ENCODE measurements at places on chromosomes 11 and 22.

- DNase-seq: no peak
Observed at GRCh38 chr22:46145361-46145851, 4.9 kb upstream of the PPARA start.

- no peak for DNase-seq
Observed at GRCh38 chr22:20615021-20615420, 107.6 kb downstream of the MED15 start.

GRCh38 chr11:123586568-123586967 is 67.9 kb downstream of the SCN3B start:
- DNase-seq: no peak

DNA sequence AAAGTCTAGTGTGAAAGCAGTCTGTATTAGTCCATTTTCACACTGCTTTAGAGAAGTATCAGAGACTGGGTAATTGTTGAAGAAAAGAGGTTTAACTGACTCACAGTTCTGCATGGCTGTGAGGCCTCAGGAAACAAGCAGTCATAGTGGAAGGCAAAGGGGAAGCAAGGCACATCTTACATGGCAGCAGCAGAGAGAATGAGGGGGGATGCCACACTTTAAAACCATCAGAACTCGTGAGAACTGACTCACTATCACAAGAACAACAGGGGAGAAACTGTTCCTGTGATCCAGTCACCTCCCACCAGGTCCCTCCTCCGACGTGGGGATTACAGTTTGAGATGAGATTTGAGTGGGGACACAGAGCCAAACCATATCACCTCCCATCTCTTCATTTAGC is 13.8 kb upstream of the TUBA8 start:
- no peak for DNase-seq

DNA sequence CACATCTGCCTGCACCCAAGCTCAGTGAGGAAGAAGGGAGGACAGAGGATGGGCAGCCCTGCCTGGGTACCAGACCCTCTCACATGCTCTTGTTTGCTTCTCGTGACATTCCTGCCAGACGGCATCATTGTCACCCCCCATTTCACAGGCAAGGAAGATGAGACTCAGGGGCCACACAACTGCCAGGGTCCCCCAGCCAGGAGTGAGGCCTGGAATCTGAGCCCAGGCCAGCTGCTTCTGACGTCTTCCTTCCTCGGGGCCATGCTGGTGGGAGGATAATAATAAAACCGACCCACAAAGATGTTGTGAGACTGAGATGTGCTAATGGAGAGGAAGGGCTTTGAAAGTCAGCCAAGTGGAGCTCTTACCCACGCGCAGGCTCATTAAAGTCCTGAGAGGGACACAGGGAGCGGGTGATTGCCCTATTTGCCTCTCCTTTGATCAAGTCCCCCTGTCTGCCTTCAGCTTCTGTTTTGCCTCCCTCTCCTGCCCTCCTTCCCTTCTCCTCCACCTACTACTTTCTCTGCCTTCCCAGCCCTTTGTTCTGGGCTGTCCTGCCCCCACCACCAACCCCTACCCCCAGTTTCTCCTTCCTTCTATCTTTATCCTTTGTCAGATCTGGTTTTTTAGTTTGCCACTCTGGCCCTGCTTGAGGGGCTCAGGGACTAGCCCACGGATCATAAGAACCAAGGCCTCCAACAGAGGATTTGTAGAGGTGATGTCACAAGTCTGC is 62.7 kb downstream of the MCM5 start:
- no peak for DNase-seq

DNA sequence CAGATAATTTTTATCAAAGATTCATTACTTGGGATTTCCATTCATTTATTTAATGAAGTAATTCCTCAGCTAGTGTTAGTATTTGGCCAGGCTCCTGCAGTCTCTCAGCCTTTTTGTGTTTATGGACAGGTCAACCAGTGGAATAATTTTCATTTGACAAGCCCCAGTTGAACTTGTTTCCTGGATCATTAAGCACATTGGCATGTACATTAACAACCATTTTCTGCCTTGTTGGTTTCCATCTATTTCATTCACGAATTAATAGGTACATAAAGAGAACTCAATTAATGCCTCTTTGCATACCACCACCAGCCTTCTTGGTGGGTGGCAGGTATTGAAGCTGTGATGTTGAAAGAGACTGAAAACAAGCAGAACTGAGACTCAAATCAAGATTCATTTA is 745.2 kb downstream of the KCNA4 start:
- DNase-seq: no peak

Data from activated CD4-positive, alpha-beta T cell treated with anti-CD3 and anti-CD28 coated beads, Interleukin-2, amount 50 U/mL, for 1 hour (primary cell).